ENCODE measurements at places on chromosomes 1 and 21. TPM values are rescaled to one million over a fixed set of nuclear protein-coding genes. Genes with fewer than 3 reads are reported as not detected.

The KRTAP11-1 gene
- total RNA-seq: not detected

The RAB4A gene
- 129 TPM for total RNA-seq

The CYP4X1 gene
- 11.2 TPM for total RNA-seq

The LDLRAD2 gene
- total RNA-seq: not detected

The CFAP107 gene
- not detected for total RNA-seq

The KIAA0040 gene
- total RNA-seq: 47.6 TPM

The ESRRG gene
- total RNA-seq: 5.4 TPM

The CFHR1 gene
- 0.39 TPM for total RNA-seq

The SLC22A15 gene
- total RNA-seq: 2.2 TPM

DNA sequence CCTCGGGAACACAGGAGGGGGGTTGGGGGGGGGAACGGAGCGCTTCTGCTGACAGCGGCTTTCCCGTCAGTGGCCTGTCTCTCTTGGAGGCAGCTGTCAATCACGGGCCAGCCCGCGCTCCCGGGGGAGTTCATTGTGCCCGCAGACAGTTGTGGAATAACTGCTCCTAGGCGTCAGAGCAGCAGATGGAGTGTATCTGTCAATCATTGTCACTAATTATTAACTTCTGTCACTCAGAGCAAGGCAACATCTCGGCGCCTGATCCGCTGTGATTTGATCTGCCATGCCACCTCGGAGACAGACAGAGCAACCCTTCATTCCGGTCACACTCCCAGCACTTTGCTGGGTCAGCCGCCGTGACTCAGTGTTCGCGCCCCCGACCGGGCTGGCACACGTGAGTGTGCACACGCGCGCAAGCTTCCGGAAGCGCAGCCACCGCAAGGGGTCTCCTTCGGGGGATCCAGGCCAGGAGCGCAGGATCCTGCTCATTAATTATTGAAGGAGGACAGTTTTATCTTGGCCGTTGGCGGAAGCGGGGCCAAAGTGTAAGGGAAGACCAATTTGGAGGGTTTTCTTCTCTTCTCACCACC is 75.8 kb downstream of the RRAGC start:
- DNase-seq: no peak

DNA sequence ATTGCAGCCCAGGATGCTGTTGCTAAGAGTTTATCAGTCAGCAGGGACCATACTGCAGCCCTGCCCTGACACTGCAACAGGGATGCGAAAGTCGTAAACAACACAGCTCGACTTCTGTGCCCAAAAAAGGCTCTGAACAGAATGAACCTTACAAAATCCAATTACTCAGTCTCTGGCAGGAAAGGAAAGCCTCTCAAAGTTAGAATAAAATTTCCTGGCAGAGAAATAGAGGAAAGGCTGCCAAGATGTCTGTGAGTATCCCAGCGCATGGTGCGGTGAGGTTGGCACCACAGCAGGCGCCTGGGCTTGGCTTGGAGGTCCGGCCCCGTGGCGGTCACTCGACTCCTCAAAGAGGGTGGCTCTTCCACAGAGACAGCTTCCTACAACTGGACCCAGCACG is 185.8 kb downstream of the PCP4 start:
- no peak for DNase-seq

DNA sequence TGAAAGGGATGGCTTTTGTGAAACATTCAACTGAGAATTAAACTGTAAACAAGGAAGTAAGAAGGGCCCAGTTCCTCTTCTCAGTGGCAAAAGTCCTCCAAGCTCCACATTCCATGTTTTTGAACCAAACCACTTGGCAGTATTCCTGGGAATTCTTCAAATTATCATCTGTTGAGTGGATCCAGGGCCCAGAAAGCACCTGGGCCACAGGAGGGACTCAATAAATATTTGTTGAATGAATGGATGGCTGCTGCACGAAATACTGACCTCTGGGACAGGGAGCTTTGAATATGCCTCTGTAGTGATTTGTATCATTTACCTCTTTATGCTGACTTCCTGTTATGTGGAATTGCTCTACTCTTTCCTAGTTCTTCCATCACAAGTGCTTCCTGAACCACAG is 4.7 kb downstream of the SLC35F3 start:
- DNase-seq: no peak

DNA sequence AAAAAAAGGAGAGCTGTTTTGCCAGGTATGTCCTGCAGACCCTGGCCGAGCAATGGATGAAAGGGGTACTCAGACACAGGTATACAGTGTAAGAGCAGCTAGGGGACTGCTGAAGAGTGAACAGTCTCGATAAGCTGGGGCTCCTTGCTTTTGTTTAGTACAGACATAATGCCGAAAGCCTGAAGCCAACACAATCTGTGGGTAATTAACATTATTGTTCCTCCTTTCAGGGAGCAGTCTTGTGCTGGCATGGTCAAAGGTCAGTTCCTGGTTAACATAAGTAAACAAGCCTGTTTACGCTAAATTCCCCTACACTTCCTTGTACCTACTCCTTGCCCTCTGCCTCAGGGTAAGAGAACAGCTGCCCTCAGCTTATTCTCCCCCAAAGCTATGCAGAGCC is 272.3 kb upstream of the ST6GALNAC5 start:
- no peak for DNase-seq

- DNase-seq: no peak
These were observed 182.0 kb downstream of the PLPP3 start for GRCh38 chr1:56397409-56397808.

GRCh38 chr21:27202301-27202700 is 235.4 kb upstream of the ADAMTS5 start:
- no peak for DNase-seq

All from esophagus muscularis mucosa (tissue), 4 donors.